Esophagus squamous epithelium (tissue), 5 donors: ENCODE measurements at places on chromosomes 1 and 21.

DNA sequence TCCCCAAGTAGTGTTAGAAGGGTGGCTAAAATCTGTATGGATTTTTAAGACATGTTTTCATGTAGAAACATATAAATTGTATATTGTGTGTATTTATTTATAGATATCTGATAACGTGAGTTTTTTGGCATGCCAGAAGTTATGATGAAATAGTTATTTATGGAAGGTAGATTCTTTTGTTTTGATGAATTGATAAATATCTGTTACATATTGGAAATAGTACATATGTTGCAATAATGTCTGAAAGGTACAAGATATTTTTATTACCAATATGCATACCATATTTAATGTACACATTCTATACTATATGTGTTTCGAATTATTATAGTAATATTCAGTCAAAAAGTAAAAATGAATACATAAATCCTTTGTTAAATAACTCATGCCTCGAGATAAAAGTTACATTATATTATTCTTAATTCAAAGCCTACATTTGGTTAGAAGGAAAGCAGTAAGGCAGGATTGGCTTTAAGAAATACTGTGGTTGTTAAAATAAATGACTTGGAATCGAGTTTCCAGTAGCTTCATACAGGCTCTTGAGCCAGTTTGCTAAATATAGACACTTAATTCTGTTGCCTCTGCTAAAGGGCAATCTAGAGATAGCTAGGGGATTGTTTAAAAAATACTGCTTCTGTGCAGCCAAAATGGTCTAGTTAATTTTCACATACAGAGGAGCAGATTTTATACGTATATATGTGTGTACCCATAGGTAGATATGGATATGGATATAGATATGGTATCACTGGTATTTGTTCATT, 1175.1 kb upstream of the B3GALT2 start:
- DNase-seq, result no peak

DNA sequence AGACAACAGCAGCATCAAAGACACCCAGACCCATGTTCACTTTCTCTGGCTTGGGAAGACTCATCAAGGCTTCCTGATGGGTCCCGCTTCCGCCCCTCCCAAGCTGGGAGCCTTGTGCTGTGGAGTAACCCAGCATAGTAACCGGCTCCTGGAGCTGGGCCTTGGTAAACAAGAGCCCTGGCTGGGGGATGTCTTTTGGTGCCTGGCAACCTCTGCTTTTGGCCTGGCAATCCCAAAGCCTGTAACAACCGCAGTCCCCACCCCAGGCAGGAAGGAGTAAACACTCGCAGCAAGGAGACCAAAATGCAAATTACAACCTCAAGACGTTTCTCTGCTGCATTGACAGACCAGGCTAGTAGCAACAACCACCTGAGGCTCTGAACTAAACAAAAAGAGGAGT, 16.9 kb upstream of the THRAP3 start:
- no peak for DNase-seq

GRCh38 chr1:3633344-3634058, 8.7 kb downstream of the TPRG1L start:
- no peak for DNase-seq

- no peak for DNase-seq
Observed at GRCh38 chr1:28078262-28078661, 10.1 kb downstream of the EYA3 start.

GRCh38 chr21:15493646-15494045, 236.1 kb upstream of the USP25 start:
- no peak for DNase-seq

- DNase-seq, result no peak
Observed at GRCh38 chr21:44940116-44940631, 345 bp downstream of the SLX9 start.

DNA sequence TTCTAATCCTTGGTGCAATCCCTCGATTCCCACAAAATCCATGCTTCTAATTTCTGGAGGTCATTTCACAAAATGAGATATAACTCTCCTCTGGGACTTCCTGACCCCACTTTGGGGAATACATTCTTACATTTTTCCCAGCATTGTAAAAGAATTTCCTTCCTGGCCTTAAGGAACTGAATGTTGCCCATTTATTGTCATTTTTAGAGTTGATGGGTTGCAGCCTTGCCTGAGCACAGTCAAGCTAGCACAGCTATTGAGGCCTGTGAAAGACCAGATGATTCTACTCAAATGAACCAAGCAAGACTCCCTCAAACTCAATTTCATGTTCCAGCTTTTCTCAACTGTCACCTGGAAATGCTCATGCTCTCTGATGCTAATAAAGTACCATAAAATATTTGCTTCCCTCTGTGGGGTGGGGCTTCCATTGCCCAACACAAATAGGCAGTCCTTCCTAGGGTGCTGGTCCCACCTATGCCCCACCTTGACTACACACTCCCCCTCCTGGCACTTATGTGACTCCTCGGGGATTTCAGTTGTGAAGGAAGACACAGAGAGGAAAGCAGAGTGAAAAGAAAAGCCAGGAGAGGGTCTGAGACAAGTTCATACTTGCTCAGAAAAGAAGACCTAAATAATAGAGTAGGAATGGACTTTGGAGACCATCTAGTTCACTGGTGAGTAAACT, 24.0 kb upstream of the CDC7 start:
- DNase-seq, result no peak

- DNase-seq, result no peak
Observed at GRCh38 chr1:194755241-194755994, 1569.0 kb upstream of the B3GALT2 start.

DNA sequence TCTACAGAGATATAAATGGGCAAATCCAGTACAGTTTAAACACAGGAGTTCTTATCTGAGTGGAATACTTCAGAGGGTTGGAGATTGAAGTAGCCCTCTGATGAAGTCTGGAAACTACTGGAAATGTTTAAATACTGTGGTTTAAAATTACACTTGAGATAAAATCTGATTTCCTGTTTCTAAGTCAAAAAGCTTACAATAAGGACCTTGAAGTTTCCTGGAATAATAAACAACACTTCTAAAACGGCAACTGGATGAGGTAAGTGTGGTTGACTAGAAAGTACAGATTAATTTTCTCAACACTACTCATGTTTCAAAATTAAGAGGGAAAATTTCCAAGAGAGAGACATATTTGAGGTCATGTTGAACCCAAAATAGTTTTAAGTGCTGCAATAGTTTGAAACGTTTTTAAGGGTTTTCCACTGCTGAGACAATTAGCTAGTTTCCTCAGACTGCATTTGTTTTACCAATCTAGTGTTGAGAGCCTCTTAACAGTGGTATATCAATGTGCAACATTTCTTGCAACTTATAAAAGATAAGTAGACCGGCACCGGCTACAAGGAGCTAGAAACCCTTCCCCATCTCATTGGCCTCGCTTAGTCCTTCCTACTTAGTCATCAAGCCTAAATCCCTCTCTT, 27.4 kb downstream of the KCNA3 start:
- no peak for DNase-seq

DNA sequence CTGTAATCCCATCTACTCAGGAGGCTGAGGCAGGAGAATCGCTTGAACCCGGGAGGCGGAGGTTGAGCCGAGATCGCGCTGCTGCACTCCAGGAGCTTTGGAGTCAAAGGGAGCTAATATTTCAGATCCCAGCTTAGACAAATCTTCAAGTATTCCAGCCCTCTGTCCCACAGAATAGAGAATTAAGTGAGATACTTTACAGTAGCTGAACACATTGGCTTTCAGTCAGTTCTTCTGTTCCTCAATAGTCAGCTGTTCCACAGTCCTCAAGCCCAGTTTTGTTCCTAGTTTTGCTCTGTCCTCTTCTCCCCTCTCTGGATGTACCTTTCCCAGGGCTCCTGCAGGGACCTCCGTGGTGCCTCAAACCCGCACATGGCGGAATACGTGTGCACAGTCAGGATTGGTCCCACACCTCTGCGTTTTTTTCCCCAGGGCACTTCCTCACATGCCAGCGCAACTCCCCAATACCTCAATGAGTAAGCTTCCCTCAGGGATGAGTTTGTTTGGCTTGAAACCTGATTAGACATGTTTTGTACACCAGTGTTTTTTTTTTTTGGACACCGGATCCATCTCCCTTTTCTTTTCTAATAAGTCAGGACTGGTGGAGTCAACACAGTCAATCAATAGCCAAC, 1.2 kb downstream of the MFN2 start:
- no peak for DNase-seq

GRCh38 chr1:71041806-71042205, 5.8 kb downstream of the PTGER3 start:
- no peak for DNase-seq

GRCh38 chr1:111369645-111370044, 57.9 kb downstream of the OVGP1 start:
- no peak for DNase-seq

GRCh38 chr1:233006108-233006507, 55.7 kb downstream of the NTPCR start:
- DNase-seq, result no peak

GRCh38 chr1:104073463-104073902, 323.8 kb downstream of the AMY1C start:
- no peak for DNase-seq

DNA sequence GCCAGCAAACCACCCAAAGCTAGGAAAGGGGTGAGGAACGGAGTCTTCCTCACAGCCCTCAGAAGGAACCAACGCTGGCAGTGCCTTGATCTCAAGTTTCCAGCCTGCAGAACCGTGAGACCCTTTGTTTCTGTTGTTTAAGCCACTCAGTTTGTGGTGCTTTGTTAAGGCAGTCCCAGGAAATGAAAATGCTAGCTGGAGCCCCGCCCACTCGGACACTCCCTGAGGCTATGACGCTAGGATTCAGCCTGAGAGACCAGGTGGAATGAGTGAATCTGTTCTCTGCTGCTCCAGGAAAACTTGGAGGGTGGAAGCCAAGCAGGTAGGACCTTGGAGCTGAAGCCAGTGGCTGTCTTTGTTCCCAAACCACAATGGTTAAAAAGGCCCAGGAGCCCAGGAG, 196.5 kb upstream of the POU3F1 start:
- DNase-seq, result no peak

DNA sequence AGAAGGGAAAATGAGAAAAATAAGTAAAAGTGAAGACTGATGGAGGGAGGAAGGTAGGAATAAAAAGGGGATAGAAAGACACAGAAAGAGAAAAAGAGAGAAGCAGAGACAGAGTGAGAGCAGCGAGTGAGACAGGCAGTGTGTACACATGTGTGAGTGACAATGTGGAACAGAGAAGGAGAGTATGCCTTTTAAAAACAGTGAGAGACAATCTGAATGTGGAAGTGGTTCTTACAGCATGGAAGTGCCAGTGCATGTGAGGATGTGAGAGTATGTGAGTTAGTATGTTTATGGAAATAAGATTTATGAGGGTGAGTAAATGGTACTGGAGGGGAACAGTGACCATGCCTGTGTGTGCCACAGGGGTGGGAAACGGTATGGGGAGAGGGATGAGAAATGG, 1.2 kb downstream of the NEGR1 start:
- no peak for DNase-seq

- no peak for DNase-seq
Observed at GRCh38 chr1:150409504-150410362, 45.8 kb downstream of the RPRD2 start.

- no peak for DNase-seq
Observed at GRCh38 chr1:164774819-164775654, 216.1 kb downstream of the PBX1 start.

DNA sequence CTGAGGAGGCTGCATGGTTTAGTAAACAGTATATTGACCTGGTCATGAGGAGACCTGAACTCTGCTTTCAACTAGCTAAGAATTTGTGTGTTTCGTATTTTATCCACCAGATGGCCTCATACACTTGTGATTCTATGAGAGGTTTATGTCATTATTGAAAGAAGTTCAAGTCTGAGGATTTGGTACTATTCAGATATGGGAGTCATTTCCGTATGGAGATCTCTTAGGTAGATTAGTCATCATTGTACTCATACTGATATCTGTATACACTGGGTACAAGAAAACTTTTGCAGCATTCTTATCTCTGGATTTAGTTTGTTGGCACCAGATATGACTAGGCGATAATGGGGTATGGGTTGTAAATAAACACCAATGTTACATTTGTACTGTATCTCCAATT, 26.6 kb downstream of the ATF6 start:
- DNase-seq, result no peak

GRCh38 chr1:207875532-207875931, 35.4 kb downstream of the CD34 start:
- no peak for DNase-seq

GRCh38 chr21:29511096-29511495, 212.4 kb downstream of the BACH1 start:
- no peak for DNase-seq

- DNase-seq, result no peak
Observed at GRCh38 chr1:75787524-75787923, 1.5 kb downstream of the RABGGTB start.

DNA sequence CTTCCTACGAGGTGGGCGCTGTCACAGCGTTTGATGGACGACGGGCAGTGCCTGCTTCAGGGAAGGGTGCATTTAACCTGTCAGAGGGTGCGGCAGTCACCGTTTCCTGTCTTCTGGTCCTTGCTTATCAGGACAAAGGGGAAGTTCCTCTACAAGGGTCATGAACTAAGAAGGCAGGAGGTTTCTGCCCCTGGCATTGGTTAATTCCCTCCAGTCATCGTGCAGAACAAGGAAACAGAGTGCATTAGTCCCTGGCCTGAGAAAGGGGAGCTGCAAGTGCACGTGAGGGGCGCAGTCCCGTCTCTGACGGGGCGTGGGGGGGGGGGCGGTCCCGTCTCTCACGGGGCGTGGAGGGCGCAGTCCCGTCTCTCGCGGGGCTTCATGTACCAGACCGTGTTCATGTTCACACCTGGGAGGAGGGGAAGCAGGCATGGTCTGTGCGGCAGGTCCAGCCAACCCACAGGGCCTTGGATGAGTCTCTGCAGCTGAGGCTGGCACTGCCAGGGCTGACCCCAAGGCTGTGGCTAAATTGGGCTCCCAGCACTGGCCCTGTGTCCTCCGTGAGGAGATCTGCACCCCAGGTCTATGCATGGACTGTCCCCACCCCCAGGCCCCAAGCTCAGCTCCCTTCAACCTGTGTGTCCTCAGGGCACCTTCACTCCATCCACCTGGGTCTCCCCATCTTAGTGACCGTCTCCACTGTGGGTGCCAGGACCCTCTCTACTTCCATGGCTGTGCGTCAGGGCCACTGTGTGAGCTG, 89.2 kb upstream of the COL6A1 start:
- no peak for DNase-seq

- DNase-seq, result no peak
Observed at GRCh38 chr1:185360714-185361113, 43.7 kb upstream of the IVNS1ABP start.

DNA sequence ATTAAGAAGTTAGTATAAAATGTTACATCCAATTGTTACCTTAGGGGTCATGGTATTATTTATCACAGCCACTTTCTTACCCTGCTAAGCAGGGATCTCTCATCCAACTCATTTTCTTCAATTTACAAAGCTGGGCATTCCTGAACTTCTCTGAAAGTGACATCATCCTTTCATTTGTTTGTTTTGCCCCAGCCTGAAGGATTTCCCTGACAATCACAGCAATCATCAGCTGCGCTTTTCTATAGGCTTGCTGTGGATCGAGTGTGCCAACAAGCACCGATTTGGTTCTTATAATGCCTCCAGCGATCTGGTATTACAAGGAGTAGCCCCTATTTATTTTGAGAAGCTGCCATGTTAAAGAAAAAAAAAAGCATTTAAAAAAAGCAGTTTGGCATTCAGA, 240.2 kb downstream of the USH2A start:
- no peak for DNase-seq

GRCh38 chr1:68346188-68346808, 103.5 kb downstream of the RPE65 start:
- no peak for DNase-seq

- no peak for DNase-seq
Observed at GRCh38 chr1:155596864-155597263, 13.2 kb upstream of the MSTO1 start.
